ENCODE measurements at places on chromosomes 6 and 20.

GRCh38 chr6:148700047-148700715 is 46.6 kb upstream of the UST start:
- no peak for DNase-seq

GRCh38 chr6:18632670-18633410 is 245.7 kb downstream of the RNF144B start:
- no peak for DNase-seq

- no peak for DNase-seq
Measured at GRCh38 chr6:27768556-27768955, 143.6 kb downstream of the OR2B2 start.

DNA sequence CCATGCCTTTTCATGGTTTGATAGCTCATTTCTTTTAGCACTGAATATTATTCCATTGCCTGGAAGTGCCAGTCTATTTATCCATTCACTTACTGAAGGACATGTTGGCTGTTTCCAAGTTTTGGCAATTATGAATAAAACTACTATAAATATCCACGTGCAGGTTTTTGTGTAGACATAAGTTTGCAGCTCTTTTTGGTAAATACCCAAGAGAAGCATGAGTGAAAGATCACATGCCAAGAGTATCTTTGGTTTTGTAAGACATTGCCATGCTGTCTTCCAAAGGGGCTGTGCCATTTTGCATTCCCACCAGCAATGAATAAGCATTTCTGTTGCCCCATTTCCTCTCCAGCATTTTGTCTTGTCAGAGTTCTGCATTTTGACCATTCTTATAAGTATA is 120.9 kb downstream of the MANEA start:
- DNase-seq, result no peak

GRCh38 chr6:144360401-144360800 is 75.3 kb downstream of the UTRN start:
- no peak for DNase-seq

- DNase-seq, result no peak
Measured at GRCh38 chr20:46317685-46318177, 9.4 kb upstream of the CDH22 start.

GRCh38 chr6:103379272-103379671 is 1480.4 kb downstream of the HACE1 start:
- DNase-seq, result no peak

GRCh38 chr6:12602951-12603672 is 113.5 kb upstream of the PHACTR1 start:
- peak; percentile 16 for DNase-seq

- no peak for DNase-seq
Measured at GRCh38 chr6:137581019-137581707, 87.0 kb upstream of the OLIG3 start.

DNA sequence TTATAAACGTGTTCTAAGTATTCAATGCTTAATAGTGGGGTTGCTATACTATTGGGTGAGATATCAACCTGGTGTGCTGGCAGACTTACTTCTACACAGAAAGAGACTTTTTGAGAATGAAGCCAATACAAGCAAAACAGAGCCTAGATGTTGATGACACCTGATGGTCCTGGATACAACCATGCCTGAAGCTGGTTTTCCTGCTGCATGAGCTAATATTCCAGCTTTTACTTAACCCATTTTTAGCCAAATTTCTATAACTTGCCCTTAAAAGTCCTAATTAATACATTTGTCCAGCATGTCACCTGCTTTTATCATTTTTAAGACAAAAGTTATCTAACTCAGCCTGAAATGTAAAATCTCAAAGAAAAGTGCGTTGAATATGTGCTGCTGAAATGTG is 86.2 kb downstream of the PFDN4 start:
- DNase-seq, result no peak

- DNase-seq, result no peak
Measured at GRCh38 chr6:160177220-160177619, 55.6 kb downstream of the SLC22A1 start.

- no peak for DNase-seq
Measured at GRCh38 chr6:46381057-46381456, 110.2 kb downstream of the RCAN2 start.

- peak; percentile 100 for DNase-seq
Measured at GRCh38 chr6:11323666-11324452, 91.4 kb upstream of the NEDD9 start.

DNA sequence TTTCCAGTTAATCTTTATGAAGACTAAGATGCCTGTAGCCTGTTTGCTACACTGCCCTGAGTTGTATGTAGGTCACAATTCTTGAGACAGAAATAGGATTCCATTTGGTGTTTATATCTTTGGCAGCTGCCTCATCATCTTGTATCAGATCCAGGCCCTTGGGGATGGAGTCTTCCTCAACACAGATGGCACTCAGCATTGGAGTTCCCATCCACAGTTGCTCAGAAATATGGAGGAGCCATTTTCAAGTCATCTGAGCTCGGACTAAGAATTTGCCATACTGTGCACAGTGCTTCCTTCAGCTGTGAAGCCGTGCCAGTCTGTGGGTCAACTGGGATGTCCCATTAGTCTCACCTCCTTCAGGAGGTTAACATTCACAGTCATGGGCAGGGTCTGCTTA is 156.6 kb downstream of the ZDHHC14 start:
- DNase-seq, result no peak

DNA sequence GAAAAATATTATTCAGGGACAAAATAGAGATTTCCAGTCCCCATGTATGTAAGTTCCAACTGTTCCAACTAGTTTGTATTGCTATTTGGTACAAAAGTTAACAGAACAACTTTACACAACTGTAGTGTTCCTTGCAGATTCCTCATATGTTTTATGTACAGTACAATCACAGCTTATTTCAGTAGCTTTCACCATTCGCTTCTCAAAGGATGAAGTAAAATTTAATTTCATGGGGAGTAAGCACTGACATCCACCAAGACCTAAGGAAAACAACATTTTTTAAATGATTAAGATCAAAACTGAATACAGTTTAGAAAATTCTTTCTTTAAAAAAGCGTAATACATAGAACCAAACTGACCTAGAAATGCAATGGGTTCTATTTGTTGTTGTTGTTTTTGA is 24.6 kb downstream of the ZNF217 start:
- DNase-seq, result no peak

GRCh38 chr20:44800391-44801046 is 9.8 kb downstream of the RIMS4 start:
- DNase-seq, result peak; percentile 9

GRCh38 chr6:134555672-134556071 is 237.8 kb upstream of the SGK1 start:
- DNase-seq, result no peak

GRCh38 chr6:55567558-55567957 is 11.4 kb downstream of the HMGCLL1 start:
- DNase-seq, result no peak

DNA sequence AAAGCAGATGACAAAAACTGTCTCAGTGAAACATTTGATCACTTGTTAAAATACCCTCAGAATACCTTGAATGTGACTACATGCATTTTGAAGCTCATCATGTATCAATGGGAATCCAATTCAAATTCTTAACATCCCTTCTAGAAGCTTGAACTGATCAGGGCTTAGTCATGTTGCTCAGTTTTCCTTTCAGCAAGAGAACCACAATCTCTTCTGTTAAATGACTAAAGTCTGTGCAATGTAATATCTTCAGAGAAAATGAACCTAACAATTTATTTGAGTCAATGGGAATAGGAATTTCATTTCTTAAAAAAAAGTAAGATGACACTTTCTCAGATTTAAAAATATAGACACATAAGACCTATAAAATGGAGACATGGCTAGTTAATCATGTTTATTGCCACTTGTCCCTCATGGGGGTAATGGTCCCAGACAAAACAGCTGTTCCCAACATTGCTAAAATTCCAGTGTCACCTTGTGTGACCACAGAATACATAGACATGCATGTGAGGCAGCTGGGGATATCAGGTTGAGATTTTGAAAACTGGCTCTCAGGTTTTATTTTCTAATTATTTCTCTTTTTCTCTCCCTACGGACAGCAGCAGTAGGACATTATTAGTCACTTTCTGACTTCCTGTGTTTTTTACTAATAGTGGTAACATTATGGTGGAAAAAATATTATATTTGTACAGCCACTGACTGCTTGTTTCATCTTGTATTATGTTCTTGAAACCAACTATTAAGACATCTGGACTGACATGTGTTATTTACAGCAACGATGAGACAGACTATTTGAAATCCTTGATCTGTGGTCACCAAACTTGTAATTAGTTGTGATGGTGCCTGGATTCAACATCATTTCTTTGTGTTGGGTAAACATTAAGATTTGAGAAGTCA is 192.5 kb downstream of the COL9A1 start:
- DNase-seq, result no peak

GRCh38 chr6:134930463-134930862 is 19.4 kb downstream of the ALDH8A1 start:
- no peak for DNase-seq

DNA sequence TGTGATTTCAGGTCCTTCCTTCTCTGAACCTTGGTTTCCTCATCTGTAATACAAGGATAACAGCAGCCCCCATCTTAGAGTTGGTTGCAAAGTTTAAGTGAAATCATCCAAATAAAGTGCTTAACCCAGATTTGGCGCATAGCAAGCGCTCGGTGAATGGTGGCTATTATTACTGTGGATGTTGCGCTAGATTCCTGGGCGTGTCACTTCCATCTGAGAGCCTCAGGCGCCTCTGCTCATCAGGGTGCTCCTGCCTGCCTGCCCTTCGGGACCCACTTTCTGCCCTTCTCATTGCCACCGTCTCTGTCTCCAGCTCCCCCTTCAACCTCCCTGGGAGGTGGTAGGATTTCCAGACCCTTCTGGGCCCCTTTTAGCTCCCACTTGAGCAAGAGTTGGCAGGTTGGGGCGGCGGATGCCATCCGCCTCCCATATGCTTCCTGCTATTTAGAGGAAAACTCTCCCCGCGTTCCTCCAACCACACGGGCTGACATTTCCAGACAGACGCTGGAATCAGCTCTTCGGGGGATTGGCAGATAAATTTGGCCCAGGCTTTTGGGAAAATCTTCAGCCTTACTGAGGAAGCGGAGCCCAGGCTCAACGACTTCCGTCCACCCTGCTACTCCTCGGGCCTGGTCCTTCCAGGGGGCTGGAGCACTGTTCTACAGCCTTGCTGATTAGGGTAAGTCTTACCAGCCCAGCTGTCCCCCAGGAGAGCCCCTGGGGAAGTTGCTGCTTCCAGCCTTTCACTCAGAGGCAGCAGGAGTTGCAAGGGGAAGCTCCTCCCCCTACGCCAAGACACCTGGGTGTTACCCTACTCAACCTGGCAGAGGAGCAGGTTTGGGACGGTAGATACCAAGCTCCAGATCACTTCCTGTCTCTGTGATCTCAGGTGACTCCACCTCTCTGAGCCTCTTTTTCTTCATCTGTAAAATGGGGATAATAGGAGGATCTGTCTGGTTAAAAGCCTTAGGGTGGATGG is 71.5 kb downstream of the DLGAP4 start:
- no peak for DNase-seq

GRCh38 chr6:52518279-52518945 is 58.4 kb downstream of the TRAM2 start:
- no peak for DNase-seq

GRCh38 chr6:155050311-155050710 is 55.2 kb downstream of the TIAM2 start:
- no peak for DNase-seq

DNA sequence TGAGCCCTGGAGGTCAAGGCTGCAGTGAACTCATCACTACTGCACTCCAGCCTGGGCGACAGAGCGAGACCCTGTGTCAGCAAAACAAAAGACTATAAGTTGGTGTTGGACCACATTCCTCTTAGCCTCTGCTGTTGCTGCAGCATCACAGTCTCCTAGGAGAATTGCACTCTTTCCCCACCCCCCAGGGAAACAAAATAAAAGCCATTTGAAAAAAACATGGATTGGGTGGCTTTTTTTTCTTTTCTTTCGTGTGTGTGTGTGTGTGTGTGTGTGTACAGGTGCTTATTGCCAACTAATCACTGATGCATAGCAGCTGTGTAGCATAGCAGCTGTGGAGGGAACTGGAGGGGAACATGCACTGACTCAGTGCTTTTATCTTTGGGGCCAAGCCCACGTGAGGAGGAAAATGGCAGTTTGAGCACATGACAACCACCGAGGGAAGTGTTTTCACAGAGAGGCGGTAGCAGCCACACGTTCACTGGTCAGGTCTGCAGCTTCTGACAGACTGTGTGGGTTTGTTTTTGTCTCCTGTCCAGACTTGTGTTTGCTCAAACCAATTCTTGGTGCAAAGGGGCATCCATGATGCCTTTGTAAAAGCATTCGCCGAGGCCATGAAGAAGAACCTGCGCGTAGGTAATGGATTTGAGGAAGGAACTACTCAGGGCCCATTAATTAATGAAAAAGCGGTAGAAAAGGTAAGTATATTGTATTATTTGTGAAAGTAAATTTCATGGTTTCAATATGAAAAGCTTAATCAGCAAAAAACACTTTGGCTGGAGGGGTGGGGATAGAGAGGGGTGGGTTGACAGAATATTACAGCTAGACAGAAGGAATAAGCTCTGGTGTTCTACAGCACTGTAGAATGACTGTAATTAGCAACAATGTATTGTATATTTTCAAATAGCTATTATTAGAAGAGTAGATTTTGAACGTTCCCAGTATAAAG is 27.7 kb downstream of the ALDH5A1 start:
- DNase-seq, result no peak

GRCh38 chr6:100228437-100228833 is 234.4 kb upstream of the MCHR2 start:
- peak; percentile 50 for DNase-seq

DNA sequence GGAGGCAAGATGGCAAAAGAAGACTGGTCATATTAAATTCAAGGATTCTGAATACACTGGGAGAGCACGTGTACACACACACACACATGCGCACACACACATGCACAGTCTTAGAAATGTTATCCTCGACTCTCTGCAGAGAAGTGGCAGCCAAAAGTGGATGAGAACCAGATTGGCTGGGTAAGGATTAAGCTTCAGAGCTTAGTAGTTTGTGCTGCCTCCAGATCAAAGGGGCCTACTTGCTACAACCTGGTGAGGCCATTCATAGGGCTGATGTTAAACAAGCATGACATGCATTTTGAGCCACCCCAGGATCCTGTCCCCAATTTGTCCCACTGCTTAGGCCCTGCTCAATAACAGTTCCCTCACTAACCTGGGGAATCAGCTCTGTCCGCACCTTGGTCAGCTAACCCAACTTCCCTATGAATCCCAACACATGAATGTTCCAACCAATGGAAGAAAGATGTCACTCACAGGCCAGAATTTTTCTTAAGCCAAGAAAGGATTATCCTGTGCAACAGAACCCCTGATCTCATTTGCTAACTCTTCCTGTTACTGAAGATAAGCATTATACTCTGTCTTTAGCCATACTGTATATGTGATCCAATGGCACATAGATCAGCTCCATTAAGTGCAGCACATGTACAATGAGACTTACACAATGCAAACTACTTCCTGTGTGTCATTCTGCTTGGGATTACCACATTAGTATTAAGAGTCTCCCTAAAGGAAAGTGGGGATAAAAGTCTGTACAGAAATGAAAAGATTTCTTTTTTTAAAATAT is 31.0 kb downstream of the TOMM6 start:
- DNase-seq, result peak; percentile 92

GRCh38 chr6:119678961-119679360 is 329.4 kb upstream of the MAN1A1 start:
- DNase-seq, result no peak

GRCh38 chr20:5535125-5535756 is 215.0 kb upstream of the SHLD1 start:
- DNase-seq, result peak; percentile 84

- DNase-seq, result no peak
Measured at GRCh38 chr6:30769088-30769852, 24.9 kb upstream of the IER3 start.

GRCh38 chr20:57089699-57090144 is 176.7 kb downstream of the BMP7 start:
- DNase-seq, result peak; percentile 22

GRCh38 chr20:45818239-45818638 is 5.8 kb downstream of the UBE2C start:
- DNase-seq, result no peak

- DNase-seq, result no peak
Measured at GRCh38 chr6:163289447-163289846, 125.1 kb upstream of the QKI start.

Measured in AML-193 (cell line).